CD4-positive, alpha-beta T cell treated with Interleukin-1 beta for 1 hour (primary cell): ENCODE measurements at places on chromosomes 7 and 10.

- no peak for DNase-seq
Measured at GRCh38 chr7:42385912-42386311, 148.9 kb upstream of the GLI3 start.

DNA sequence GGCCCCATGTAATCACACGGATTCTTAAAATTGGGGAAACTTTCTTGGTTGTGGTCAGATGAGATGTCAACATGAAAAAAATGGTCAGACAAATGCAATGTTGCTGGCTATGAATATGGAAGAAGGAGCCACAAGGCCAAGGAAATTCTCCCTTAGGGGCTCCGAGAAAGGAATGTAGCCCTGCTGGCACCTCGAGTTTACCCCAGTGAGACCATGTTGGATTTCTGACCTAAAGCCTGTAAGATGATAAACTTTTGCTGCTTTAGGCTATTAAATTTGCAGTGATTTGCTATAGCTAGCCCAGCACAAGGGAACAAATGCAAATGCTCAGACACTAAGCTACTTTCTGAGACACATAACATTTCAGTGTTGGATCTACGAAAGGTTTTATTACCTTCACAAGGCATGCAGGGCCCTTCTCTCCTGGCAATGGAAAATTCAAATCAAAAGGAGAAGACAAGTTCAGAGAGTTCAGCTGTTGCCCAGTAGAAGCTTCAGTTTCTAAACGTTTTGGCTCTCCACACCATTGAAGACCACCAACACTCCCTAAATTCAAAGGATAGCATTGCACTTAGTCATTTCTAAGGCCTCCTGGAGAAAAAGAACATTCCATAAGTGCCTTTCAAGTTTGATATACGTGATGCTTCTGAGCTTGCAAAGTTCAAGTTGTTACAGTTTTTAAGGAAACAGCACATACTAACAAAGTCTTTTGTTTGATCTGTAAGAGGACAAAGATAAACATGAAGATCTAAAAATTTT, 23.4 kb downstream of the MCMBP start:
- no peak for DNase-seq

DNA sequence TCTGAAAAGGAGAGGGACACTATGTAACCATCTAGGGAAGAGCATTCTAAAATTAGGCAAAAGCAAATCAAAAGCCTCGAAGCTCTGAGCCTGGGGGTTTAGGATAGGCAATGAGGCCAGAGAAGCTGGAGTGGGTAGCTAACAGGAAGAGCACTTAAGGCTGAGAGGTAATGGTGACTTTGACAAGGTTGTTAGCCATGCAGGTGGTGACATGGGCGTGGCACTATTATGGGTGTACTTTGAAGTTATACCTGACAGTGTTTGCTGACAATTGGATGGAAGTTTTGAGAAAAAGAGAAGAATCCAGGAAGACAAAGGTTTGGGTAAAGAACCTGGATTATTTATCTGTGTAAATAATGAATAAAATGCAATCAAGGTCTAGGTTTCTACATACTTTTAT, 383.0 kb upstream of the SEMA3C start:
- DNase-seq, result no peak

DNA sequence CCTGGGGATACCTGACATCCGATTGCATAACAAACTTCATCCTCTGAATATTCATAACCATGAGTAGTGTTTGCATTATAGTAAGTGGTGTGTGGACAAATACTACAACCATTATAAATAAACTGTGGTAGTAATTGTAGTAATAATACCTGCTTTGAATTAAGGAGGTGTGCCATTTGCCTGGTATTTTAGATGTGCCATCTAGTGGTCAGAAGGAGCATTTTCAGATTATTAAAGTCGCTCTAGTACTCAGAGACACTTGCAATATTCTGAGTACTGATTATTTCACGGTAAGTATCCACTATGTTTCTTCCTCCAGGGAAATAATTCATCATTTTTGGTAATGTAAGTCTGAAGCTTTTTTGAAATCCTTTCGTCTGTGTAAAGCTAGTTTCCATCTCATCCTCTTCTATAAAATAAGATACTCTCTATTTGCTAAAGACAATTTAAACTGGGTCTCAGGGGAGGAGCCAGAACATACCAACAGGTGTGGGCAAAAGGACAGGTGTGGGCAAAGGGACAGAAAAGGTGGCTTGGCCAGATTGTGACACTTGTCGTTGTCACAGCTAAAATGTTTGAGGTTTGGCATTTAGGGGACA, 115.3 kb upstream of the WDR11 start:
- no peak for DNase-seq

- peak; percentile 21 for DNase-seq
Measured at GRCh38 chr7:2452074-2452507, 24.1 kb downstream of the GRIFIN start.

- DNase-seq, result no peak
Measured at GRCh38 chr7:1670894-1671593, 967 bp downstream of the ELFN1 start.

GRCh38 chr7:7344583-7344982, 162.2 kb downstream of the C1GALT1 start:
- no peak for DNase-seq

GRCh38 chr7:77846317-77847092, 47.9 kb downstream of the PHTF2 start:
- DNase-seq, result no peak

DNA sequence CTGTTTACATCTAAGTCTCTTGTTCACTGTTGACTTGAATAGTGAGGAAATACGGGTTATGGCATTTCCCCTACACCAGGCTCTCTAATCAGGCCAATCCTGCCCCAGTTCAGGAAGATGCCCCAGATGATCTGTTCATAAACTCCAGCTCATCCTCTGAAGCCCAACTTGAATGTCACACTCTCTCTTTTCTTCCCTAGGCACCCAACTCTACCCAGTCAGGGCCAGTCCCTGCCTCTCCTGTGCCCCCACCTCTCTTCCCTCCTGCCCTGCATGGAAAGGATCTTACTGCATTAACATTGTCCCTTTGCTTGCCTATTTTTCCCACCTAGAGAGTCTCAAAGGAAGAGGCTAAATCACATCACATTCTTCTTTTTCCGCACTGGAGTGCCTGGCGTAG, 10.6 kb upstream of the TRPV6 start:
- no peak for DNase-seq

DNA sequence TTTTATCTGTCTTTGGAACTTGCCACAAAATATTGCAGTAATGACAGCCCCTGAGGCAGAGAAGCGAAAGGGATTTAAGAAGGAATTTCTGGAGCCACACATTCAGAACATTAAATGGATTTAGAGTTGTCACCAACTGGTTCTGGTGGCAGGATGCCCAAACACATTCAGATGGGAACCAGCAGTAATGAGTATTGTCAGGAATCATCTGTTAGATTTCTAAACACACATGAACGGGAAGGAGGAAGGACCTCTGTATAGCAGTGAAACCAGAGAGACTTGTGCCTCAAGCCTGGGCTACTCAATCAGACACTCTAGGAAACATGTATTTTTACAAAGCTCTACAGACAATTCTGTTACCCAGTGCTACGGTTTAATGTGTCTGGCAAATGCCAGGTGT, 103.8 kb upstream of the CCNY start:
- DNase-seq, result no peak

- DNase-seq, result peak; percentile 63
Measured at GRCh38 chr10:84194424-84195043, at the start of gene CDHR1. TSS of gene CDHR1 (plus strand) at chr10:84194537. CDS start at chr10:84194761, 224 bp downstream.

- DNase-seq, result peak; percentile 56
Measured at GRCh38 chr10:127977357-127978009, 70.6 kb downstream of the PTPRE start.

- no peak for DNase-seq
Measured at GRCh38 chr10:3563298-3563697, 221.7 kb downstream of the KLF6 start.

DNA sequence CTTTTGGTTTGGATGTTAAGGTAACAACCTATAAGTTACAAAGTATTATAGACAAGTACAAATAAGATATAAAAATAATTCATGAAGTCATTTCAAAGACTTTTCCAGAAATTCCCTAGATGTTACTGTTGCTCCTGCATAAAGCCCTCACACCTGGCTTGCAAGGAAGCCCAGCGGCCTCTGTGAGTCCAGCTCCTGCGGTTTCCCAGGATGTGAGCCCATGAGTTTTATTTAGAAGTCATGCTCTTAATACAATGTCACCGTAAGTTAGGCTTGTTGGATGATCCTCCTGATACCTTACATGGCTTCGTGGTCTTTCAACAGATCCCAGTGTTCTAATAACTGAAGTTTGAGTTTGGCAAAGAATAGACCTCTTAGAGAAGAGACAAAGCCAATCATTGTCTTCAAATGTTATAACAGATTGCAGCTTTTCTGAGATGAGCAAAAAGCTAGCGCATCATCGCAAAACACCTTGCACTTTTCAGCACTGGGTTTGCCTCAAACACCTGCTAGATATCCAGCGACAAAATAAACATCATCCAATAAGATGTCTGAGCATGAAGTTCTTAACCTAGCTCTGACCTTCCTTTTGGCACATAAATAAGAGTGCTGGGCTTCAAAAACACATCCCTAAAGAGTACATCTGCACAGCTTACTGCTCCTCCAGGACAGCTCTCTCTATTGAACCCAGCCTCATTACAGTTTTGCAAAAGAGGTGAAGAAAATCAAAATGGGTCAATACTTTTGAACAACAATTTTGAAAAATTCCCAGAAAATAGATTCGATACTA, 3.6 kb downstream of the FAM171A1 start:
- DNase-seq, result no peak

GRCh38 chr10:35611750-35612149, 6.6 kb downstream of the GJD4 start:
- no peak for DNase-seq

GRCh38 chr10:35192645-35193249, 66.1 kb downstream of the CREM start:
- no peak for DNase-seq
